ENCODE measurements at places on chromosomes 2 and 18.

GRCh38 chr2:181022652-181023051 is 42.2 kb downstream of the UBE2E3 start:
- DNase-seq: no peak

- no peak for DNase-seq
These were observed 51.4 kb downstream of the VSNL1 start for GRCh38 chr2:17591846-17592245.

- DNase-seq: no peak
These were observed 677.5 kb downstream of the NYAP2 start for GRCh38 chr2:226077031-226077430.

- DNase-seq: no peak
These were observed 21.0 kb upstream of the CYRIA start for GRCh38 chr2:16686641-16687040.
